ENCODE measurements at places on chromosomes 11 and 22.

DNA sequence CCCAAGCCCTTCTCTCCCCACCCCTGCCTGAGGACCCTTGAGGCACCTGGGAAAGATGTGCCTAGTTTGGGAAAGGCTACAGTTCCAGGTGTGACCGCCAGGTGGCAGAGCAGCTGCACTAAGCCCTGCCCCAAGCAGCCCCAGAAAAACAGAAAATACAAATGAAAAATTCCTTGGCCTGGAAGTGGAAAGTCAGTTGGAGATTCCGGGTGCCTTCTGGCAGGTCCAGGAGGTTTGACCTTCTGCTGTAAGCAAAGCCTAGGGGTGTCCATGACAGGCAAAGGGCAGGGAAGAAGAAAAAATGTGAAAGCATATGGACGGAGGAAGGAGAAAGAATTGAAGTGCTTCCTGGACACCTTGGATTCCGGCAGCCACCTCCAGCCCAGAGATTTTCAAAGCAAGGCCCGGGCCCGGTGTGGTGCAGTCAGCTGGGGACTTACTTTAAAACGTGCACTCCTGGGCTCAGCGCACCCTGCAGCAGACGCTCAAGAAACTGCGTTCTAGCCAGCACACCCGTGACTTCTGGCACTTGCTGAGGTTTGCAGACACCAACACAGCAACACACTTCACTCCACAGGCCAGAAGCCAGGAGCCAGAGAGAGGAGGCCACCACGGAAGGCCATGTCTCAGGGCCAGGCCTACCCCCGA, 37.3 kb upstream of the SLC22A12 start:
- DNase-seq = peak; percentile 19

DNA sequence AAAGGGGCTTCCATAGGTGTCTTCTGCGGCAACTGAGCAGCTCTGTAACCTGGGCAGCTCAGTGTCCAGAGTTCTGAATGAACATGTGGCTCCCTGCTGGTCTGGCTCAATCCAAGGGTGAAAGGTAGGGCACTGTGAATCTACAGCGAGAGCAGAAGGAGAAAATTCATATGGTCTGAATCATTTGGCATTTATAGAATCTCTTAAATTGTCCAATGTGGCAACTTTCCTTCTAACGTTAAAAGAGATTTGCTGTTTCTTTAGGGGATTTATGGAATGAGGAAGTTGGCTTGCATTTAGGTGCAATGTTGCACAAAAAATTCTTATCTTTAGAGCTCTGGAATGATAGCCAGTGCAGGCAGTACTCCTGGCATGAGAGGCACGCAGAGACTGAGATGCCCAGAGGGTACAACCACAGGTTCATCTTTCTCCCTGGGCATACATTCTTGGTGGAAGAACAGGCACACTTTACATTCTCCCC, 17.0 kb downstream of the ATXN10 start:
- DNase-seq = no peak

DNA sequence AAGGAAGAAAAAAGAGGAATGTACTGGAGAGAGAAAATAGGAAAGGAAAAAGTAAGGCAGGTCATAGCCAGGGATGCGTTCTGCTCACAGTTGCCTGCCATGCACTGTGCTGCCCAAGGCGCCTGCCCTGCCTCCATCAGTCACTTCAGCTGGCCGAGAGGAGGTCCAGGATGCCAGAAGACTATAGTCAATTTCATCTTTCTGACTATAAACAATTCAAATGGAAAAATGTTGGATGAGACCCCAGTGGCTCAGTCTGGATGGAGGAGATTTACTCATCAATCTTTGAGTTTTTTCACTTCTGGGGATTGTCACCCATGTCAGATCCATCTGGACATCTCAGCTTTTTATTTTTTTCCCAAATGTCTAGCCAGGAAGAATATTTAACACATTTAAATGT, 36.7 kb upstream of the CLMP start:
- no peak for DNase-seq

- no peak for DNase-seq
Observed at GRCh38 chr11:46664612-46665011, 35.8 kb downstream of the ARHGAP1 start.

DNA sequence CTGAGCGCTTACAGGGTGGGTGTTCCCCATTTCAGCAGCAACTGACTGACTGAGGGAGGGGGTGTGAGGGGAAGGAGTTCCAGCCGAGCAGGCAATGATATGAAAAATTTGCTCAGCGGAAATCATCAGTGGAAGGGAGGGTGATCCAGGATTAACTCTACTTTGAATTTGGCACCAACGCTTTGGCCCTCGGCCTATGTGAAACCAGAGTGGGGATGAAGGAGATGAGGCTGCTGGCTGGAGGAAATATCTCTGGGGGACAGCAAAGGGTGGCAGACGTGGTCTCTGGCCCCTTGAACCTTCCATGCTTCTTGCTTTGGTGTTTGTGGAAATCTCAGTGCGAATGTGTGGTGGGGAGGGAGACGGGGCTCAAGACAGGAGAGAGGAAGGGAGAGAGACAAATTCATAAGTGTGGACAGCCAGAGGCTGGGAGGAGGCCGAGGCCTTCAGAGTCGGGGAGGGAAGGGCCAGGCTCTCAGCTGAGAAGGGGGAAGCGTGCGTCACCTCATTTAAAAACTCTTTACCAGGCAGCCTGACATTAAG, 83.6 kb downstream of the FDX1 start:
- no peak for DNase-seq

DNA sequence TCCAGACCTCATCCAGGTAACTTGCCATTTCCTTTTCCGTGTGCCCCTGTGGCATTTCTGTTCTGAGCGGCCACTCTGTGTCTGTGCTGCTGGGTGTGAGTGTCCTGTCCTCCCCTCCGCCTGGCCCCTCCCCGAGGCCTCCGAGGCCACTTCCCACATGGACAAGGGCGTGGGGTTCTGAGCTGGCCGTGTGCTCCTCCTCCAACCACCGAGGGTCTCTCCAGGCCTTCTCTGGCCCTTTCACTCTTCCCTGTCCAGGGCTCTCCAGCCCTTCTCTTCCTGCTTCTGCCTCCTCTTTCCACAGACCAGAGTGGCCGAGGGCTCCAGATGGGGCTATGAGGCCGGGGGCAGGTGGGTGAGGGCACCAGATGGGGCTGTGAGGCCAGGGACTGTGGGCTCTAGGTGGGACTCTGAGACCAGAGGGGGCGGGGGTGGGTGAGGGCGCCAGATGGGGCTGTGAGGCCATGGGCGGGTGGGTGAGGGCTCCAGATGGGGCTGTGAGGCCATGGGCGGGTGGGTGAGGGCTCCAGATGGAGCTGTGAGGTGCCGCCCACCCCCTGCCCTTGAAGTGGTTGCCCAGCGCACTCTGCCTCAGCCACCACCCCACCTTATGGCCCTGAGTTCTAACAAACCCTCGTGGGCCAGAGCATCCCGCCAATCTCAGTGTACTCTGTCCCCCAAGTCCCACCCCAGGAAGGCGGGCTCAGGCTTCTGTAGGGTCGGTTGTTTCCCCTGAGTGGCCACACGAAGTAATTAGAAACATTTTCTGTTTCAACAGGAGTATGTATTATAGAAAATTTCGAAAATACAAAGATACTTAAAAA, 24.1 kb downstream of the PTDSS2 start:
- DNase-seq = no peak

- no peak for DNase-seq
Observed at GRCh38 chr11:22626573-22627239, 1.1 kb upstream of the FANCF start.
